ENCODE measurements at places on chromosomes 16 and 17.

GRCh38 chr17:66308856-66309255 lies 6.4 kb downstream of the PRKCA start:
- DNase-seq = no peak

DNA sequence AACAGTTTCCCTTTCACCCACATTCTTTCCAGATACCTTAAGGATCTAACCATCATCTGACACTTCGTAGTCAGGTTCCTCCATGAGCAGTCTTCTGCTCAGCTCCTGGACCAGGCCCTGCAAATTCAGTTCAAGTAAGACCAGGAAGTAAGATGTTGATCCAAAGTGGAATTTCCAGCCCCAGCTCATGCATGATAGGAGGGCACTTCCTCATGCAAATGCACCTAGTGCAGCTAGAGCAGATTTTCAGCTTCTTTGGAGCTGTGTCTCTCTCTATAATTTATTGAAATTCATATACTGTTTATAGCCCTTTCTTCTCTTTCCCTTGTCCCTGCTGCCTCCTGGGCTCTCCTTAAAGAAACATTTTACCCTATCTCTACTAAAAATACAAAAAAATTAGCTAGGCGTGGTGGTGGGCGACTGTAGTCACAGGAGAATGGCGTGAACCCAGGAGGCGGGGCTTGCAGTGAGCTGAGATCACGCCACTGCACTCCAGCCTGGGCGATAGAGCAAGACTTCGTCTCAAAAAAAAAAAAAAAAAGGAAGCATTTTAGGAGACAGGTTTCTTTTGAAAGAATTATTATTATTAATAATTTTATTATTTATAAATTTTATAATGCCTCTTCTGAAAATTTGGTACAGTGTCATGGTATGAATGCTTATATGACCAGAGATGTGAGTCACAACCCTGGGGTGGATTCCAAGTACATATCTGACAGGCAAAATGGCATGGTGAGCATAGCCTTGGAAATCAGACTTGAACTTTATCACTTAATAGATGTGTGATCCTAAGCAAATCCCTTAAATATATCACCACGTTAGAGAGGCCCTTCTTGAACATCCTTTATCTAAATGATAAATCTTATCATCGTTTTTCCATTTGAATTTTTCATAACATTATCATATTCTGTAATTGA lies 94.3 kb downstream of the SSH2 start:
- DNase-seq = no peak

DNA sequence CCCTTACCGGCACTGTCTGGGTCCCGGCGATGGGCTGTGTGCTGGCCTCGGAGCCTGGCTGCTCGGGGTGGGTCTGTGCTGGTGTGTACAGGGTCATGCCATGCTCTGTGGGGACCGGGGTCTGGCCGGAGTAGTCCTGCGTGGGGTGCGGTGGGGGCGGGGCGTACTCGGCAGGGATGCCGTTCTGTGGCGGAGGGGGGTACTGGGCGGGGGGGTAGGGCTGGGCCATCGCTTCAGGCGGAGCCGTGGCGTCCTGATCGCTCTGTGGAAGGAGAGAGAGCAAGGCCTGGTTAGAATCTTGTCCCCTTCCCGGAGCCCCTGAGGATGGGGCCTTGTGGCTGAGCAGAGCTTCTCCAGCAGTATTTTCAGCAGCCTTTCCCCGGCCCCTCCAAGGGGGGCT lies 40.9 kb downstream of the ENGASE start:
- DNase-seq = no peak

GRCh38 chr17:71976011-71976649 lies 144.7 kb upstream of the SOX9 start:
- DNase-seq = no peak

DNA sequence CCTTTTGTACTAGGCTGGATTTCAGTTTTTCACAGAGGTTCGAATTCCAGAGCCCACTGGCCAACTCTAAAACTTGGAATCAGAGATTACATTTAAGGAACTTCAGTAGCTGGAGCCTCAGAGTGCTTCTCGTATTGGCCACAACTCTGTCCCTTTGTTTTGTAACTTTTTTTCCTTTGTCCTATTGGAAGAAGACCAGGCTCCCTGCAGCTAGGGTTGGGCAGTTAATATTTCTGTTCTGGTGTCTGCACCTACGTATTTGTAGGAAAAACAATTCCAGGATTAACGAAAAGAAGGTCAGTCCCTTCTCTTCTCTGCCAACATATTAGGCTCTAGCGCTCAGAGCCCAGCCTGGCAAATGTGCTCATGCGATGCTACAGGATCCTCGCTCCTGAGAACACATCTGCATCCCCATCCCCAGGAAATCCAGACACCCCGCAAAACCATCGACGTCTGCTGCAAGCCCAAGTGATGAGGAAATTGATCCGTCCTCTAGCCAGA lies 1.9 kb downstream of the CDH11 start:
- no peak for DNase-seq
